ENCODE measurements at places on chromosomes 16 and 17.
A peak's percentile ranks its signal among the peaks of the same experiment; 100 is the strongest.

- no peak for DNase-seq
Measured at GRCh38 chr16:52680993-52681392, 134.1 kb upstream of the TOX3 start.

DNA sequence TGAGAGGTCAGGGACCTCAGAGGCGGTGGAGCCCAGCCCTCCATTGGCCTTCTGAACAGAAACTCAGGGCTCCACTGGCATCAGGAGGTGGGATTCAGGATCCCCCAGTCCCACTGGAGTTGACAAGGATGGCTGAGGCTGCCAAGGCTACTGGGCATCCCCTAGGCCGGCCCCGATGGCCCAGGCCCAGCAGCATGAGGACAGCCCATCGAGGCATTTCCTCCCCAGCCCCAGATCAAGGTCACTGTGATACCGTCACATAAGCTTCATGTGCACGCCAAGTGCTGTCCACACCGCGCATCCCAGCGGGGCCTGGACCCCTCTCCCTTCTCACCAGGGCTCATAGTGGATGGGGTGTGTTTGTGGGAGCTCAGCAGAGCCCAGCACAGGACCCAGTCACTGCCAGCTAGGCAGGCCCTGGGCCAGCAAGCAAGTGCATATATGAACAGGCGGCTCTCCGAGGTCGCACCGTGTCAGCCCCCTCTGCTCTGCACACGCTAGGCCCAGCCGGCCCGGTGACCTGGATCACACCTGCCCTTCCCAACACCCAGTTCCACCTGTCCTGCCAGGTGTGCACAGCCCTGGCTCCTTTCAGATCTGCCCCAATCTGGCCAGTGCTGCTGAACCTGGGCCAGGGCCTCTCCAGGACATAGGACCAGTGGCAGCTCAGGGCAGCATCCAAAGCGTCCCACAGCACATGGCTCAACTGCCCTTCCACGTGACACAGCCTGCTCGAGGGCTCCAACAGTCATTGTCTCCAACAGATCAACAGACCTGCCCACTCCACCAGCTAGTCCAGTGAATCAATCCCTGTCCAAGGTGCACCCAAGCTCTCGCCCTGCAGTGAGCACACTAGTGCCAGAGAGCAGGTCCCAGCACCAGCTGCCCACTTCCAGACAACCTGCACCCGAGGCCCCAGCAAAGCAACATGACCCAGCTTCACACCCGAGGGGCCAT, 32.8 kb upstream of the RASD1 start:
- no peak for DNase-seq

GRCh38 chr16:27098366-27099049, 31.8 kb downstream of the C16orf82 start:
- peak; percentile 6 for DNase-seq

DNA sequence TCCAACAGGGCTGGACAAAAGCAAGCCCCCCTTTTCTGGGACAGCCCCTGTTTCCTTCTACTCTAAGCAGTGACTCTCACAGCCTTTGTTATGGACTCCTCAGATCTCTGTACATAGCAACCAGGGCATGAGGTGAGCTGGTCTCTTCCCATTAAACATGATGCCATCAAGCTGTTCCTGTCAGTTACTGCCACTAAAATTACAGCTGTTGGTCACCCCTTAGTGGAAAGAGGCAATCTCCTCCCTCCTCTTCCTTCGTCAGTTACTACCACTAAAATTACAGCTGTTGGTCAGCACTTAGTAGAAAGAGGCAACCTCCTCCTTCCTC, 95.2 kb upstream of the SMIM36 start:
- no peak for DNase-seq

GRCh38 chr17:29837531-29837930, 92.5 kb downstream of the SSH2 start:
- DNase-seq = no peak

GRCh38 chr16:3643095-3643730, 11.3 kb upstream of the DNASE1 start:
- no peak for DNase-seq

- no peak for DNase-seq
Measured at GRCh38 chr17:68458260-68459036, 1.2 kb upstream of the WIPI1 start.

- no peak for DNase-seq
Measured at GRCh38 chr17:19707728-19708221, 8.6 kb downstream of the SLC47A2 start.

DNA sequence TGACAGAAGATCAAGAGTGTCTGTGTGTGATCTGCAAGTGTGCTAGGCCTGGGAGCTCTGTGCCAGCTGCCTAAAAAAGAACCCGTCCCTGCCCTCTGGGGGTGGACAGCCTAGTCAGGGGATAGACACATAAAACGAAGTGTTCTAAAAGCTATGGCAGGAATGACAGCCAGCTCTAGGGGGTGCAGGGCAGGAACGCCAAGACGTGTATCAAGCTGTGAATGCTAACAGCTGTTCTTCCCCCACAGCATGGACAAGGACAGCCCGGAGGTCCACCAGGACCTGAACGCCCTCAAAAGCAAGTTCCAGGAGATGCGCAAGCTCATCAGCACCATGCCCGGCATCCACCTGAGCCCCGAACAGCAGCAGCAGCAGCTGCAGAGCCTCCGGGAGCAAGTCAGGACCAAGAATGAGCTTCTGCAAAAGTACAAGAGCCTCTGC, 5.1 kb downstream of the RASD1 start:
- no peak for DNase-seq

GRCh38 chr16:17988839-17989238, 347.7 kb downstream of the NPIPA8 start:
- DNase-seq = no peak

Data from adrenal gland (tissue), 19 donors.